HT-29 (cell line): ENCODE measurements at places on chromosomes 4 and X. TPM values are rescaled to one million over a fixed set of nuclear protein-coding genes. Genes with fewer than 3 reads are reported as not detected.

DNA sequence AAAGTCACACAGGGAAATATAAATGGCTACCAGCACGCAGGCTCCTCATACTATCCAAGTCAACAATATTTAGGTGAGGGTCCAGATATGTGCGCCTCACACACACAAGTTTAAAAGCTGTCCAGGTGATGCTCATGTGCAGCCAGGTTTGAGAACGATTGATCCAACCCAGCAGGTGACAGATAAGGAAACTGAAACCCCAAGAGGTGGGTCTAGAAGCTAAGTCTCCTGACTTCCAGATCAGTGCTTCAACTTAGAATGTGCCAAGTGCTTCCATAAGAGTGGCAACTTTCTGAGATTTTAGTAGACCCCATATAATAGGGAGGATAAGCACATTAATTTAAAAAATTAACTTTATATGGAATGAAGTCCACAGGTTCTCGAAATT, 54.4 kb upstream of the NAP1L5 start:
- DNase-seq, result no peak

DNA sequence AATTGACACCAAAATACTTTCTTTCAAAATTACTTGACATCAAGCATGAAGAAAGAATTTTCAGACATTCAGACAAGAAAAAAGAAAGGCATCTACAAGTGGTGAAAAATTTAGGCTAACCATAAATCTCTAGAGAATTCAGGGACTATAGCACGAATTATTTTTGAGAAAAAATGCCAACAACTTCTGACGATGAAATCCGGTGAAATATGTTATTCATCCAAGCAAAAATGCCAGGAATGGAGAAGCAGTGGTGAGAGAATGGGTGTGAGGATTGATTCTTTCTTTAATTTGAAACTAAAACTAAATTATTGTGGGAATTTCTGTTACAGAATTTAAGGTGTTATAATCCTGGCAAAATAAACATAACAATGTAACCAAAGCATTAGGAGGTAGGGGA, 69.4 kb upstream of the SORBS2 start:
- no peak for DNase-seq

DNA sequence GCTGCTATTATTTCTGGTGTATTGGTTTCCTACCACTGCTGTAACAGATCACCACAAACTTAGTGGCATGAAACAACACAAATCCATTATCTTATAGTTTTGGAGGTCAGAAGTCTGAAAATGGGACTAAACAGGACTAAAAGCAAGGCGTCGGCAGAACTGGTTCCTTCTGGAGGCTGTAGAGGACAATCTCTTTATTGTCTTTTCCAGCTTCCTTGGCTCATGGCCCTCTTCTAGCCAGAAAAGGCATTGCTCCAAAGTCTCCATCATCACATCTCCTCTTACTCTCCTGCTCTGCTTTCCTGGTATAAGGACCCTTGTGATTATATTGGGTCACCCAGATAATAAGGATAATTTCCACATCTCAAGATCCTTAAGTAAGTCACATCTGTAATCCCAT, 121.9 kb downstream of the CLCN4 start:
- no peak for DNase-seq

GRCh38 chr4:44563496-44563895, 87.9 kb downstream of the YIPF7 start:
- DNase-seq, result no peak

DNA sequence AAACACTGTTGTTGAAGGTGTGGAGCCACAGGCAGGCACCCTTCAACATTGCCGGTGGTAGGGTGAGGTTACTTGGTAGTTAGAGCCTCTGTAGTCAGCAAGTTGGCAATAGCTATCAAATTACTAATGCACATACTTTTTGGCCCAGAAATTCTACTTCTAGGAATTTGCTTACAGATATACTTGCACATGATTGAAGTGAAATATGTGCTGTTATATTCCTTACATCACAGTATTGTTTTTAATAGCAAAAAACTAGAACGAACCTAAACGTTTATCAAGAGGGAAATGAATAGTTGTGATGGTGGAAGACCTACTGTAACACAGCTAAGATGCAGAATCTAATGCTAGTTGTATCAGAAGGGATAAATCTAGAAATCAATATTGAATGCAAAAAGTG, 7.7 kb upstream of the PJA1 start:
- no peak for DNase-seq

DNA sequence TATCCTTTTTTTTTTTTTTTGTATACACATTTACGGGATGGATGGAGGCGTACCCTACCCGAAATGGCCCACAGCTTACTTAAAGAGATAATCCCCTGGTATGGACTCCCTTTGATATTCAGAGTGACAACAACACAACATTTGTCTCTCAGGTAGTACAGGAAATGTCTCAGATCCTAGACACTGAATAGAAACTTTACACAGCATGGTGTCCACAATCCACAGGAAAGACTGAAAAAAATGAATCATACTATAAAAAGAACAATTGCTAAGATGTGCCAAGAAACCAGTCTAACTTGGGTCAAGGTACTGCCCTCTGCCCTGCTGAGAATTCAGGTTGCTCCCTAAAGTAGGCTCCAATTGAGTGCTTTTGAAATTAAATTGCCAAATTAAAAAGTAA, 100.8 kb upstream of the LANCL3 start:
- no peak for DNase-seq

- DNase-seq, result no peak
Measured at GRCh38 chrX:133072566-133072965, 24.3 kb downstream of the USP26 start.

DNA sequence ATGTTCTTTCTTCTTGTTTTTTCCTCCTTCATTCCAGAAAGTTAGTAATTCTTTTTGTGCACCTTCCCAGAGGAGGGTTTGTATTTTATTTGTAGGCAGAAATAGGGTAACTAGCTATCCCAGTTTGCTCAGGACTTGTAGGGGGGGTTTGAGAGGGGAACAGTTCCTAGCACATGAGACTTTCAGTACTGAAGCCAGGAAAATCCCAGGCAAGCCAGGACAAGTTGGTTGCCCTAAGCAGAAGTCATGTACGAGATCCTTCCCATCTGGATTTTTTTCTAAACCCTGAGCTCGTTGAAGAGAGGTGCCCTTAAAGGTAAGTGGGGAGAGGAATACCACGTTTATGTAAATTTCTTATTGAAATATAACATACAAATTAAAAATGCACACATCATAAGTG, 15.6 kb upstream of the TAB3 start:
- no peak for DNase-seq

- DNase-seq, result no peak
Measured at GRCh38 chr4:57065730-57066482, 44.3 kb downstream of the IGFBP7 start.

GRCh38 chr4:6320663-6321062, 51.0 kb downstream of the WFS1 start:
- no peak for DNase-seq

GRCh38 chrX:68698942-68699341, 51.5 kb downstream of the STARD8 start:
- peak; percentile 59 for DNase-seq

GRCh38 chrX:130170752-130171445, 863 bp upstream of the RAB33A start:
- DNase-seq, result no peak

DNA sequence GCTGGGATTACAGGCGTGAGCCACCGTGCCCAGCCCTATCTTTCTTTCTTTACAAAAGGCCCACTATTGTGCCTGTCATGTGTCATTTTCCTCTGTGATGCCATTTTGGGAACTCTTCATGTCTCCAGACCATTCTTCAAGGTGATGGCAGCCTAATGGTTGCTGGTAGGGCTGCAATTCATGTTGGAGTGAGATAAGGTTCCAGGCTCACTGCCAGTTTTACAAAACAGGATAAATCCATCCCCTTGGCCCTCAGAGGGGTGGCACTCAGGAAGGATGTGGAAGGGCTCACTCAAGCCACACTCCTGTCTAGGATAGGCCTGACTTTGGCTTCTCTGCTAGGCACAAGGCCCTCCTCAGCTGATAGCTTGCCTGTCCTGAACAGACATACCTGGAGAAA, 3.8 kb downstream of the TCEAL9 start:
- no peak for DNase-seq

GRCh38 chr4:114263233-114263632, 283.8 kb upstream of the ARSJ start:
- DNase-seq, result peak; percentile 9

GRCh38 chrX:133921764-133922389, 63.5 kb downstream of the GPC3 start:
- peak; percentile 79 for DNase-seq

DNA sequence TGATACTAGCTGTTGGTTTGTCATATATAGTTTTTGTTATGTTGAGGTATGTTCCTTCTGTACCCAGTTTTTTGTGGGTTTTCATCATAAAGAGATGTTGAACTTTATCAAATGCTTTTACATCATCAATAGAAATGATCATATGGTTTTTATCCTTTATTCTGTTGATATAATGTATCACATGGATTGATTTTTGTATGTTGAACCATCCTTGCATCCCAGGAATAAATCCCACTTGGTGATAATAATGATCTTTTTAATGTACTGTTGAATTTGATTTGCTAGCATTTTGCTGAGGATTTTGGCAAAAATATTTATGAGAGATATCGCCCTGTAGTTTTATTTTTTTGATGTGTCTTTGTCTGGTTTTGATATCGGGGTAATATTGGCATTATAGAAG, 22.5 kb upstream of the NAA11 start:
- no peak for DNase-seq

- DNase-seq, result no peak
Measured at GRCh38 chr4:17155486-17155885, 257.0 kb upstream of the LDB2 start.

DNA sequence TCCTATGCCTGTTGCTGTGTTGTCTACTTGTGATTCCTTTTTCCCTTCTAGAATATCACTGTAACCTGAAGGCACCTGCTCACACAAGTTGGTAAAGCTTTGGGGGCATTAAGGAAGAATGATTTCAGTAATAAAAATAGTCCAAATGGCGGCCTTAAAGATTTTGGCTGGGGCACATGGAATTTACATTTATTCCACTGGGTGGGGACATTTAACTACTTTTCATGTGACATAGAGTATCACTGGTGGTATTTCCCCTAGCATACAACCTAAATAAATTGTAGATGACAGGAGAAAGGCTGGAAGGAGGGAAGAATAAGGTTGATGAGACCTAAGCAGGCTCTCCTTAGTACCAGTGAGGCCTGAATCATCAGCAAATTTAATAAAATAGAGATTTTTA, 121.8 kb upstream of the EDA2R start:
- peak; percentile 52 for DNase-seq

DNA sequence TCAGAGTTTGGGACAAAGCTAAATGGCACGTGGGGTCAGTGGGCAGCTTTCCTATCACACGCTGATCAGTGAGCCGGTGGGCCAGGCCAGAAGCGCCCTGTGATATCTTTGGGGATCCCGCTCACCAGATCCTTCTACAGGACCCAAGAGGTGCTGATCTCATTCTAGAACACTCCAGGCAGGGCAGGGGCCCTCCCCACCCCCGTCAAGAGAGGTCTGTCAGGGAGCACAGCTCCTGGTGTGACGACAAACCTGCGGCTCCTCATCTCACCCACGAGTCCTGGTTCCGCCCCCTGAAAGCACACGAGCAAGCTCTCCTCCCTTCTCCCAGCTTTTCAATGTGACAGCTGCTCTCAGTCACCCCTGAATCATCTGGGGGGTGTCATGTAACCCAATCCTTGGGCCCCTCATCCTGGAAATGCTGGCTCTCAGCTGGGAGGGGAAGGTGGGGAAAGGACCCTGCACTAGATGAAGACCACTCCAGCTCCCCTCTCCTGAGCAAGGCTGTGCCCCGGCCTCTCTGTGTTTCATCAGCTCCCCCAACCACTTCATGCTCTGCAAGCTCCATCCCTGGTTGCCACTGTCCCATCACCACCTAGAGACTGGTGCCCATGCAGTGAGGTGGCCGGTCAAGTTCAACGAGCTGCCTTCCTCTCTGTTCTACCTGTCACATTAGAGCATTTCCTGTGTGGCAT, 4.6 kb downstream of the HCFC1 start:
- DNase-seq, result no peak

GRCh38 chrX:102517326-102517725, 787 bp upstream of the TMSB15A start:
- DNase-seq, result peak; percentile 30

GRCh38 chr4:79679859-79680258, 271.8 kb upstream of the GK2 start:
- no peak for DNase-seq

DNA sequence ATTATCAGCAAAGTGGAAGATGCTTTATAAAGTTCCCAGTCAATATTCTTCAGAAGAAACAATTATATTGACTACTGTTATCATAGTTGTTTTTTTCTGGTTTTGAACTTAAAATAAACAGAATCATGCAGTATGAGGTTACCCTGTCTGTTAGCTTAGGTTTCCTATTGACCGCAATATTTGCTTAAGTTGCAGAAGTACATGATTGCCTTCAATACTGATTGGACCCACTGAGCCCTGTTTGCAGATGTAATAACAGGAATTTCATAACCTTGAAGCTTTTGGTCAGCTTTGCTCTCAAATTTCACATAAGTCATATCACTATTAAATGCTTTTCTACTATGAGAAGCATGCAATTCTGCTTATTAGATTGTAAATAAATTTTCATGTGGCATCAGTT, 229.1 kb upstream of the FSTL5 start:
- no peak for DNase-seq

DNA sequence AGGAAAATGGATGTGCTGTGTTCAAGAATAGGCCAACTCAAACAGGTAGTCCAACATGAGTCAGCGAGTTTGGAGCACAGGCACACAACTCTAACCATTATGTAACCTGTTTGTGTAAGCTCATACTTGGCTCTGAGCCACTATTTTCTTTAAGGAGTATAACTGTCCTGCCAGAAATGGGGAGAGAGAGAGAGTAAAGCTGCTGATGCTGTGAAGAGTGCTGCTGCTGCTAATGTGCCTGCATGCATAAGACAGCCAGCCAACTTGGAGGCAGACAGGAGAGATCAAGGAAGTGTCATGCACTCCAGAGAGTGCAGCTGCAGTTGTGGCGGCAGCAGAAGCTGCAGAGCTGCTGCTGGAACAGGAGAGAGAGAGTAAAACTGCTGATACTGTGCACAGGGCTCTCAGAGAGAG, 11.7 kb upstream of the STATH start:
- DNase-seq, result peak; percentile 51

GRCh38 chrX:70089604-70090297, 27.5 kb downstream of the OTUD6A start:
- DNase-seq, result no peak

The DAPP1 gene
- 2.5 and 3.8 TPM in 2 replicates for total RNA-seq

The HMX1 gene
- not detected in 2 replicates for total RNA-seq

The PNMA5 gene
- total RNA-seq, result 0.10 and 0.37 TPM in 2 replicates

The SPANXA1 gene
- not detected in 2 replicates for total RNA-seq

The DRP2 gene
- 0.05 and 0.13 TPM in 2 replicates for total RNA-seq

The PLXNB3 gene
- 7.0 and 10.3 TPM in 2 replicates for total RNA-seq

The RBM41 gene
- total RNA-seq, result 11.1 and 13.9 TPM in 2 replicates

The USP17L19 gene
- not detected in 2 replicates for total RNA-seq

The RHOXF2B gene
- not detected in 2 replicates for total RNA-seq

The CYSLTR1 gene
- total RNA-seq, result not detected in 2 replicates

The PDLIM3 gene
- total RNA-seq, result not detected in 2 replicates

The SYP gene
- total RNA-seq, result 0.61 and 1.1 TPM in 2 replicates

The GUCY1A1 gene
- 0.21 and 0.61 TPM in 2 replicates for total RNA-seq

The FOXO4 gene
- total RNA-seq, result 9.4 and 11.1 TPM in 2 replicates

The TIMP1 gene
- 116 and 127 TPM in 2 replicates for total RNA-seq

The CSTF2 gene
- 63.9 and 70.6 TPM in 2 replicates for total RNA-seq
